A549 treated with CpdA at 1 μM for 4 hours (cell line): ENCODE measurements at places on chromosomes 1 and 21. TPM values are rescaled to one million over a fixed set of nuclear protein-coding genes. Genes with fewer than 3 reads are reported as not detected.

The KIAA0040 gene
- total RNA-seq: 0.31 to 0.58 TPM (median 0.47 TPM) in 5 replicates

The FNDC5 gene
- total RNA-seq: 0.47 to 0.71 TPM (median 0.54 TPM) in 5 replicates

The PKP1 gene
- 0.02 to 0.04 TPM (median 0.03 TPM) in 4 of 5 replicates, not detected in the other for total RNA-seq

The DOP1B gene
- 3.6 to 5.1 TPM (median 3.8 TPM) in 5 replicates for total RNA-seq

The ABCG1 gene
- 1.8 to 2.9 TPM (median 2.0 TPM) in 5 replicates for total RNA-seq

The CYYR1 gene
- total RNA-seq: not detected in 5 replicates

The KCNAB2 gene
- total RNA-seq: 7.2 to 10.5 TPM (median 9.2 TPM) in 5 replicates

The CPT2 gene
- total RNA-seq: 7.6 to 10.0 TPM (median 8.9 TPM) in 5 replicates

The LY9 gene
- total RNA-seq: 0.08 to 0.18 TPM (median 0.14 TPM) in 4 of 5 replicates, not detected in the other

The VCAM1 gene
- 0.06 to 0.08 TPM in 2 of 5 replicates, not detected in the others for total RNA-seq

The HRNR gene
- 0.01 TPM in 1 of 5 replicates, not detected in the others for total RNA-seq

The PTPRC gene
- 0.01 TPM in 1 of 5 replicates, not detected in the others for total RNA-seq

The C1orf210 gene
- total RNA-seq: not detected in 5 replicates
